Mesenteric fat pad (tissue), 1 donor: ENCODE measurements at places on chromosomes 16 and 17.

DNA sequence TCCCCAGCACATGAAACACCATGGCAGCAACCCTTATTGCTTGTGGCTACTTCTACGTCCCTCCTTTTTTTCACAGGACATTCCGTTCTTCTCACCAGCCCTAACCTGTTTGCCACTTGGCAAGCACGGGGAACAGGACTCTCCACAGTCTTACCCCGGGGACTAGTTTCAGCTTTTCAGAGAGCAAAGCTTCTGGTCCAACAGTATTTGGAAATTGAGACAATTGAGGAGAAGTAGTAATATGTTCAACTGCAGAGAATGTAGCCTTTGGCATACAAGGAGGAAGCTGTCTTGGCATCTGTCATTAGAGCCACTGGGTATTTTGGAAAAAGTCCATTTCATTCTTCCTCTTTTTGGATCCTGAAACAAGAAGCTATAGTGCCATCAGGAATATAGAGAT lies 65.7 kb downstream of the MAP2K6 start:
- no peak for DNase-seq

GRCh38 chr17:40447806-40448205 lies 4.6 kb downstream of the IGFBP4 start:
- no peak for DNase-seq

DNA sequence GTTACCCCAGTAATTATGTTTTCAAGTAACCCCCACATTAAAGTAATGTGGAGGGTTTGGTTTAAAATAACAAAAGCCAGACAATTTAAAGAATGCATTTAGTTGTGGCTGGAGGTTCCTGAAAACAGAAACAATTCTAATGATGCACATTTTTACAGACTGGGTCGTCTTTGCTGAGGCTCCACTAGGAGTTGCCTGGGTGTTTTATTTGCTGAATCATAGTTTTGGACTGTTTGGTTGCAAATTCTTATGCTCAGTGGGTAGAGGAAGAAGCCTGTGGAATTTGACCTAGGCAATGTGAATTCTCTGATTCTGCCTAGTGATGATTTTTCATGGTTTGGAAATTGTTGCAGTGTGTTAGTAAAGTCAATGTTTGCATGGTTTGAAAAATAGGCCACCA lies 16.3 kb downstream of the SHISA9 start:
- DNase-seq, result no peak

GRCh38 chr17:76550712-76551615 lies 11.1 kb downstream of the PRCD start:
- DNase-seq, result no peak

GRCh38 chr16:20833086-20833485 lies 26.8 kb downstream of the REXO5 start:
- no peak for DNase-seq

- no peak for DNase-seq
Measured at GRCh38 chr17:6097005-6097279, 26.8 kb downstream of the WSCD1 start.

DNA sequence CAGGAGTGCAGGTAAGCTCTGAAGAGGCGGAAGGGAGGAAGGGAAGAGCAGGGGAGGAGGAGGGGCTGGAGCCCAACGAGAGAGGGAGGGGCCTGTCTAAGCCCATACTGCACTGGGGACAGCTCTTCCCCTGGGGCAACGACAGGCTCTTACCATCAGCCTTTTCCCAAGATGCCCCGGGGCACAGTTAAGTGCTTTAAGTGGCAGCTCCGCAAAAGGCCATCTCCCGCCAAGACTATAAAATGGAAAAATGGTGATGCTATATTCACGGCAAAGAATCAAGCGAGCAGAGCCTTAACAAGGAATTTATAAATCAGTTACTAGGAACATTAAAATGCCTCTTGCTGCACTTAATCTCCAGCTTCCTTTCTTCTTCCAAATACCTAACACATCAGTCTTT lies 110.2 kb upstream of the NLRP1 start:
- DNase-seq, result no peak

GRCh38 chr17:383771-384621 lies 31.4 kb upstream of the RPH3AL start:
- DNase-seq, result no peak
